ENCODE measurements at places on chromosomes 16 and 17. TPM values are rescaled to one million over a fixed set of nuclear protein-coding genes. Genes with fewer than 3 reads are reported as not detected.

SPATA32 gene
- total RNA-seq: not detected

CACNG1 gene
- total RNA-seq: 0.23 TPM

ARHGDIG gene
- 68.7 TPM for total RNA-seq

PCYT2 gene
- total RNA-seq: 28.8 TPM

HBA2 gene
- 2,023 TPM for total RNA-seq
